Pancreas (tissue), 10 donors: ENCODE measurements at places on chromosomes 6 and 20. TPM values are rescaled to one million over a fixed set of nuclear protein-coding genes. Genes with fewer than 3 reads are reported as not detected.

- H3K36me3 ChIP-seq = no peaks in the 10 kb centered on the region
- H3K4me3 ChIP-seq = no peak overlapping the region
- H3K27ac ChIP-seq = no peak overlapping the region
- no peaks in the 10 kb centered on the region for H3K27me3 ChIP-seq
- no peaks in the 10 kb centered on the region for H3K4me1 ChIP-seq
These were observed 17.0 kb downstream of the CDS2 start for GRCh38 chr20:5143851-5144250.

GRCh38 chr20:18909254-18909653 is 95.7 kb downstream of the SCP2D1 start:
- DNase-seq = no peak
- H3K4me3 ChIP-seq = no peak overlapping the region
- no peaks in the 10 kb centered on the region for H3K36me3 ChIP-seq
- H3K27me3 ChIP-seq = no peaks in the 10 kb centered on the region

DNA sequence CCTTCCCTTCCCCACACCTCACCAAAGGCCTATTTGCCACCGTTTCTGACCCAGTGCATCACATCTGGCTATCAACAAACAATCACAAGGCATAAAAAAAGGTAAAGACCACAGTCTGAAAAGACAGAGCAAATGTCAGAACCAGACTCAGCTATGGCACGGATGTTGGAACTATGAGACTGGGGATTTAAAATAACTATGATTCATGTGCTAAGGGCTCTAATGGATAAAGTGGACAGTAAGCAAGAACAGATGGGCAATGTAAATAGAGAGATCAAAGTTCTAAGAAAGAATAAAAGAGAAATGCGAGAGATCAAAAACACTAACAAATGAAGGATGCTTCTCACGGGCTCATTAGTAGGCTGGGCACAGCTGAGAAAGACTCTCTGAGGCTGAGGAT is 99.5 kb downstream of the LAMP5 start:
- DNase-seq = no peak
- H3K4me3 ChIP-seq = no peak overlapping the region
- H3K4me1 ChIP-seq = no peaks in the 10 kb centered on the region
- no peaks in the 10 kb centered on the region for H3K27me3 ChIP-seq
- no peak overlapping the region for H3K27ac ChIP-seq
- no peaks in the 10 kb centered on the region for H3K36me3 ChIP-seq

Gene FNDC11
- total RNA-seq = 0.09 TPM

DNA sequence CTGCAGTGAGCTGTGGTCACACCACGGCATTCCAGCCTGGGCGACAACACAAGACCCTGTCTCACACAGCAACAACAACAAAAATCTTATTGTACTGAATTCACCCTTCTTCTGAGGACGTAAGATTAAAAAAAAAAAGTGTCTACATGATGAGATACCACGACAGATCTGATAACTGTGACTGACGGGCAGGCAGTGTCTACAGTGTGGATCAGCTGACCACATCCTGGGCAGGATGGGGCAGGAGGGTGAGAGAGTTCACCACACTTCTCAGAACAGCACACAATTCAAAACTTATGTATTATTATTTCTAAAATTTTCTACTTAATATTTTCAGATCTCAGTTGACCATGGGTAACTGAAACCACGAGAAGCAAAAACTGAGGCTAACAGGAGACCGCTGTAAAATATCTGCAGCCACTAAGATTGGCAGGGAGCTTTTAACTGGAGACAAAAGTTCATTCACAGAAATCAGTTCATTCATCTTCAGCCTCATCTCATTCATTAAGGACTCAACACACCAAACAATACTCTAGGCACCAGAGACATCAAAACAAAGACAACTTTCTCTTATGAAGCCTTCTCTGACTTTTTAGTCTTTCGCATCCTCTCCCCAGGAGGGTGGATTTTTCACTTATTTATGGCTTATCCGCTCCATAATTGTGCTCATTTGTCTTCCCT is 15.7 kb upstream of the NHSL1 start:
- H3K4me3 ChIP-seq = no peak overlapping the region
- no peaks in the 10 kb centered on the region for H3K27me3 ChIP-seq
- no peaks in the 10 kb centered on the region for H3K36me3 ChIP-seq
- DNase-seq = no peak
- no peaks in the 10 kb centered on the region for H3K4me1 ChIP-seq
- H3K27ac ChIP-seq = no peak overlapping the region

GRCh38 chr20:33437141-33437911 is 6.2 kb downstream of the SNTA1 start:
- H3K27me3 ChIP-seq = no peaks in the 10 kb centered on the region
- no peak overlapping the region for H3K27ac ChIP-seq
- H3K4me1 ChIP-seq = no peaks in the 10 kb centered on the region
- H3K4me3 ChIP-seq = no peak overlapping the region
- DNase-seq = no peak
- H3K36me3 ChIP-seq = no peaks in the 10 kb centered on the region

- peak; percentile 94 for DNase-seq
- peak within 1 kb of the TSS; percentile 83 for H3K4me3 ChIP-seq
- H3K27ac ChIP-seq = peak within 1 kb of the TSS; percentile 71
- no peaks in the 10 kb centered on the region for H3K4me1 ChIP-seq
- H3K27me3 ChIP-seq = no peaks in the 10 kb centered on the region
These were observed at the start of gene KCNK5 for GRCh38 chr6:39228992-39229767. Gene KCNK5, minus strand, starts transcription at chr6:39229475. Its CDS starts 364 bp downstream, at chr6:39229111.

Gene CEP57L1
- 7.0 TPM for total RNA-seq

GRCh38 chr6:166352923-166353322 is 10.6 kb upstream of the SFT2D1 start:
- no peak overlapping the region for H3K27ac ChIP-seq
- DNase-seq = no peak
- no peaks in the 10 kb centered on the region for H3K4me1 ChIP-seq
- no peak overlapping the region for H3K4me3 ChIP-seq

GRCh38 chr6:73667798-73668197 is 14.0 kb upstream of the SLC17A5 start:
- H3K27me3 ChIP-seq = no peaks in the 10 kb centered on the region
- H3K4me1 ChIP-seq = no peaks in the 10 kb centered on the region
- H3K36me3 ChIP-seq = no peaks in the 10 kb centered on the region
- H3K27ac ChIP-seq = no peak overlapping the region
- no peak for DNase-seq

Gene SLC4A11
- 0.71 TPM for total RNA-seq

Gene GCM1
- total RNA-seq = not detected

- H3K4me1 ChIP-seq = no peaks in the 10 kb centered on the region
- no peaks in the 10 kb centered on the region for H3K36me3 ChIP-seq
- H3K4me3 ChIP-seq = no peak overlapping the region
- DNase-seq = no peak
- H3K27ac ChIP-seq = no peak overlapping the region
These were observed 473.0 kb downstream of the BMP2 start for GRCh38 chr20:7240490-7240889.

- no peak overlapping the region for H3K27ac ChIP-seq
- DNase-seq = no peak
- H3K4me3 ChIP-seq = no peak overlapping the region
These were observed 10.2 kb downstream of the NQO2 start for GRCh38 chr6:3009930-3010329.

Gene VGLL2
- not detected for total RNA-seq

Gene LAMA4
- total RNA-seq = 6.9 TPM

GRCh38 chr6:149150301-149150700 is 167.2 kb upstream of the TAB2 start:
- no peaks in the 10 kb centered on the region for H3K36me3 ChIP-seq
- no peaks in the 10 kb centered on the region for H3K4me1 ChIP-seq
- no peak overlapping the region for H3K27ac ChIP-seq
- DNase-seq = no peak
- H3K4me3 ChIP-seq = no peak overlapping the region

- no peaks in the 10 kb centered on the region for H3K27me3 ChIP-seq
- H3K36me3 ChIP-seq = no peaks in the 10 kb centered on the region
- H3K27ac ChIP-seq = no peak overlapping the region
- no peak overlapping the region for H3K4me3 ChIP-seq
These were observed 4.9 kb downstream of the TRIB3 start for GRCh38 chr20:385448-385847.

GRCh38 chr6:43205849-43206248 is 23.4 kb downstream of the DNPH1 start:
- DNase-seq = no peak
- H3K4me1 ChIP-seq = no peaks in the 10 kb centered on the region
- no peak overlapping the region for H3K4me3 ChIP-seq
- H3K36me3 ChIP-seq = no peaks in the 10 kb centered on the region

Gene IL20RA
- 8.9 TPM for total RNA-seq

GRCh38 chr6:164842085-164842484 is 467.3 kb downstream of the C6orf118 start:
- H3K27me3 ChIP-seq = no peaks in the 10 kb centered on the region
- H3K4me3 ChIP-seq = no peak overlapping the region
- no peak overlapping the region for H3K27ac ChIP-seq
- H3K4me1 ChIP-seq = no peaks in the 10 kb centered on the region
- H3K36me3 ChIP-seq = no peaks in the 10 kb centered on the region

DNA sequence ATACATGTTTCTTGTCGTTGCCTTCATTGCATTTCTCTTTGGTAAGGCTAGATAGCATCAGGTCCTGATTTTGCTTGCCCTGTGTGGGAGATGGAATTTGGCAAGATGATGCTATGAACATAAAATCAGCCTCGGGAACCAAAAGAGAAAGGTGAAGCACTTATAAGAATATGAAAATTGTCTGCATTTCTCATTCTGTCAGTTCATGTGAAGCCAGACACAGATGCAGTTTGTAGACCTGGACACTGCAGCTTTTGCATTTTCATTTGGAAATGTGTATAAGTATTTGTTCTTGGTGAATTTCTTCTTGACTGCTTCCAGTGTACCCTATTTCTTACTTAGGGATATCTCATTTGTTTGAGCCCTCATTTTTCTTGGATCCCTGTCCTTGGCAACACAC is 1.3 kb downstream of the YWHAB start:
- H3K27me3 ChIP-seq = no peaks in the 10 kb centered on the region
- no peak for DNase-seq
- peaks cover 5% of the 10 kb centered on the region for H3K4me1 ChIP-seq
- peak overlapping the region; percentile 99 for H3K4me3 ChIP-seq
- no peak overlapping the region for H3K27ac ChIP-seq

DNA sequence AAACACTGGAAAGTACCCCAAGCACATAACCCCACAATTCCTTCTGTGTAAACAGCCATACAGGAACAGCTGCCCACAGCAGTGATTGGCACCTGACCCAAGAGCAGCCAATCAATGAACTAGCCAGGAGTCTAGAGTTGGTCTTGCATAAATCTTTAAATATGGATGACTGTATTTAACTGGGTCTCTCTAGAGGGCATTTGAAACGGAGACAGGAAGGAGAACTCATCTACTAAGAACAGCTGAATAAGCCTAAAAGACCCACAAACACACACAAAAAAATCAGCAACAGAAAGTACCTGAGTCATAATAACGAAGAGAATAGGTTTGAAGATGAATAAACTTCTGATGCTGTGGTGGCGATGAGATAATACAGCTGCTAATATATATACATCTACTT is 49.0 kb upstream of the ASF1A start:
- H3K4me1 ChIP-seq = no peaks in the 10 kb centered on the region
- no peak for DNase-seq
- no peaks in the 10 kb centered on the region for H3K27me3 ChIP-seq
- H3K36me3 ChIP-seq = no peaks in the 10 kb centered on the region
- H3K27ac ChIP-seq = no peak overlapping the region

Gene WFDC10B
- total RNA-seq = not detected
